ENCODE measurements at places on chromosomes 12 and 14. TPM values are rescaled to one million over a fixed set of nuclear protein-coding genes. Genes with fewer than 3 reads are reported as not detected.

DNA sequence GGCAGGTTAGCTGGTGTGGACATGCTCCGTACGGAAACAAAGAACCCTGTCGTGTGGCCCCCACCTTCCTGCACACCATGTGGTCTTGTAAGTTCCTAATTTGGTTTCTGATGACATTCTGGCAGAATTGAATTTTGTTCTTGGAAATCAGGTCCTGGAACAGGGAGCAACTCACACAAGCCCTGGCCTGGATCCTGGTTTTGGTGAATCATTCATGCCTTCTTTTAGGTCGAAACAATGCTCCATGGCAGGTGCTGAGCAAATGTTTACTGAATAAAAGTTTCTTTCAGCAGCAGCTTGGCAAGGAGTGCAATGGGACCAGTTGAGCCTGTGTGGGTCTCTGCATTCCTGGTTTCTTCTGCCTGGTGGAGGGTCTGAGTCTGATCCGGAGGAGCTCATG, 978.4 kb downstream of the BCL11B start:
- H3K4me1 ChIP-seq = no peaks in the 10 kb centered on the region
- no peaks in the 10 kb centered on the region for H3K36me3 ChIP-seq
- H3K27me3 ChIP-seq = no peaks in the 10 kb centered on the region
- DNase-seq = no peak
- H3K4me3 ChIP-seq = no peak overlapping the region

- H3K27ac ChIP-seq = no peak overlapping the region
- peaks cover 10% of the 10 kb centered on the region for H3K4me1 ChIP-seq
- no peaks in the 10 kb centered on the region for H3K36me3 ChIP-seq
- no peaks in the 10 kb centered on the region for H3K27me3 ChIP-seq
- no peak overlapping the region for H3K4me3 ChIP-seq
- DNase-seq = no peak
Observed at GRCh38 chr14:91270619-91271018, 26.1 kb upstream of the GPR68 start.

- no peaks in the 10 kb centered on the region for H3K36me3 ChIP-seq
- DNase-seq = no peak
- H3K4me1 ChIP-seq = peaks cover 11% of the 10 kb centered on the region
- H3K27me3 ChIP-seq = no peaks in the 10 kb centered on the region
- H3K27ac ChIP-seq = no peak overlapping the region
Observed at GRCh38 chr12:1583421-1584078, 10.8 kb downstream of the FBXL14 start.

GRCh38 chr12:111529424-111530368, 69.4 kb downstream of the ATXN2 start:
- H3K27ac ChIP-seq = no peak overlapping the region
- no peak for DNase-seq
- no peaks in the 10 kb centered on the region for H3K27me3 ChIP-seq
- peaks cover 16% of the 10 kb centered on the region for H3K36me3 ChIP-seq
- no peak overlapping the region for H3K4me3 ChIP-seq

DNA sequence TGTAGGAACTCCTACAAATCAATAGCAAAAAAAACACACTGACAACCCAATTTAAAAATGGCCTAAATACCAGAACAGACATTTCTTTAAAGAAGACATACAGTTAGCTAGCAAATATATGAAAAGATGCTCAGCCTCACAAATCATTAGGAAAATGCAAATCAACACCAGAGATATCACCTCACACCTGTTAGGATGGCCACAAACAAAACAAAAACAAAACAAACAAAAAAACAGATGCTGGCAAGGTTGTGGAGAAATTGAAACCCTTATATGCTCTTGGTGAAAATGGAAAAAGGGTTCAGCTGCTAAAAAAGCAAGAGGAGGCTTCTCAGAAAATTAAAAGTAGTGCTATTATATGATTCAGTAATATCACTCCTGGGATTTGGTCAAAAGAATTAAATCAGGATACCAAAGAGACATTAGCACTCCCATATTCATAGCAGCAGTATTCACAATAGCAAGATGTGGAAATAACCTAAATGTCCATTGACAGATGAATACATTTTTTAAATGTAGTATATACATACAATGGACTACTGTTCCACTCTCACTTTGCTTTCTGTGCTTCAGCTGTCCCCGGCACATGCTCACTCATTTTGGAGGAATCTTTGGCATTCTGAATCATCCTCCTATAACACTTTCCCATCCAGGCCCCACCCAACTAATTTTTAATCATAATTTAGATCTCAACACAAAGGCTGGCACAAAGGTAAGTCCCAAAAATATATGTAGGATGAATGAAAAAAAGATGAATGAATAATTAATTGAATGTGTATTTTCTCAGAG, 99.1 kb downstream of the SYT1 start:
- no peaks in the 10 kb centered on the region for H3K36me3 ChIP-seq
- no peaks in the 10 kb centered on the region for H3K27me3 ChIP-seq
- DNase-seq = no peak
- H3K27ac ChIP-seq = no peak overlapping the region

DNA sequence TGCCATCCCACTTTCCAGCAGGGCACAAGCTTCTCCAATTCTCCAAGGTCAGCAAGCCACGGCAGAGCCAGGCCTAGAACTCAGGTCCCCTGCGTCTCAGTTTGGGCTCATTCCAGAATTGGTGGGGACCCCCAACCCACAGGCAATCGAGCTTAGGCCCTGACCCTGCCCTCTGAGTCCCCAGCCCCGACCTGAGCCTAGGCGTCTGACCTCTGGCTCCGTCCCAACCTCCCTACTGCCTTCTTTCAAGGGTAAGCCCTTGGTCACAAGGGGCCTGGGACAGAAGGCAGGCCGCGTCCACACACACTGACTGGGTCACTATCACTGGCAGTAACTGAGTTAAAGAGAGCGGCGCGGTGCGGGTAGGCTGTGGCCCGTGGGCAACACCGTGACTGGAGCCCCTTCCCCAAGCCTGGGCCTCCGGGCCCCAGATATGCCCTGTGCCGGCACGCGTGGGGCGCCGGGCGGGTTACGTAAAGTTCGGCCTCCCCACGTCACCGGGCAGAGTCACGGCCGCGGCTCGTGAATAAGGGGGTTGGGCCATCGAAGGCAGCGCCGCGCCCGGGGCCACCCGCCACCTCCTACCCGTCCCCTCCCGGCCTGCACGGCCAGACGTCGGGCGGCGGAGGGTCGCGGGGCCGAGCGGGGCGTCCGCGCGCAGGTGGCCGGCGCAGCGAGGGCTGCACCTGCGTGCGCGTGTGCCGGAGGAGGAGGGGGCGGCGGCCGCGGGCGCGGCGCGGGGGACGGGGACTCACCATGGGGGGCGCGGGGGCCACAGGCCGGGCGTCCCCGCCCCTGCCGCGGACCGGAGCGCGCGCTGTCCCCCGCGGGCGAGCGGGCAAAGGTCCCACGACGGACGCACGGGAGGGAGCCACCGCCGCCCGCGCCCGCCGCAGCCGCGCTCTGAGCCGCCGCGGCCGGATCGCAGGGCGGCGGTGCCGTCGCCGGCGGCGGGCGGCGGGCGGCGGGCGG, 516 bp downstream of the ANKRD9 start:
- no peaks in the 10 kb centered on the region for H3K27me3 ChIP-seq
- DNase-seq = no peak
- no peaks in the 10 kb centered on the region for H3K36me3 ChIP-seq
- peak overlapping the region; percentile 88 for H3K27ac ChIP-seq
- peaks cover 16% of the 10 kb centered on the region for H3K4me1 ChIP-seq

GRCh38 chr12:78406828-78407227, 457.7 kb upstream of the SYT1 start:
- H3K27ac ChIP-seq = no peak overlapping the region
- H3K4me1 ChIP-seq = no peaks in the 10 kb centered on the region
- H3K36me3 ChIP-seq = no peaks in the 10 kb centered on the region
- no peak for DNase-seq
- no peaks in the 10 kb centered on the region for H3K27me3 ChIP-seq

GRCh38 chr12:111174251-111174960, 194.5 kb downstream of the PHETA1 start:
- peaks cover 11% of the 10 kb centered on the region for H3K4me1 ChIP-seq
- no peaks in the 10 kb centered on the region for H3K36me3 ChIP-seq
- H3K27ac ChIP-seq = no peak overlapping the region

DNA sequence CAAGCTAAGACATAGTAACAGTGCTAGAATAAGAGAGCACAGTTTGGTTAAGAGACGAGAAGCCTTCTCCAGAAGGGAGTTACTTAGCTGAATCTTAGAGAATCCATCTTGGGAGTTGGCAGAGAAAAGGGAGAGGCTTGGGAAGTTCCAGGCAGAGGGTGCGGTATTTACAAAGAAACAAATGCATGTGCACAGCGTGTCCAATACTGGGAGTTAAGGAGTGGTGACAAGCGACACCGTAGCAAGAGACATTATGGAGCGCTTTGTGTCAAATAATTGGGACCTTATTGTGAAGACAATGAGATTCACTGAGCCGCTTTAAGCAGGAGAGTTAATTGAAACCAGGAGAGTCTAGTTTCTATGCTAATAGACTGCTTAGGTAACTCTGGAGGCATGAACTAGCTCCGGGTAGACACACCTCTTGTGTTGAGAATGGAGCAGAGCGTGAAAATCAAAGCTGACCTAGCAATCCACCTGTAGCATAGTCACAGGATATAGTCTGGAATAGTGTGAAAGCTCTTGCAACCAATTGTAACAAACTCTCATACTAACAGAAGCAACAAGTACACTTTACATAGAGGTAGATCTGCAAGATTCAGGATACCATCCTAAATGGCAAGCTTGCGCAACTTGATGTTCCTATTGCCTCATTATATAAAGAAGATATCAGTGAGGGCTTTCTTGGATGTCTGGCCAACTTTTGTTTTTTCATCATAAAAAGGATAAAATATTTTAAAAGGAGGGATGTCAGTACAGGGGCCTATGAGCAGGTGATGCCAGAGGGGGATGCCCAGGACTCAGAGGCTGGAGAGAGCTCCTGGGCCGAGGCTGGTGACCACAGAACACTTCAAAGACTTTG, 5.3 kb downstream of the ALDH1L2 start:
- H3K4me1 ChIP-seq = peaks cover 15% of the 10 kb centered on the region
- no peak for DNase-seq
- no peak overlapping the region for H3K27ac ChIP-seq
- no peaks in the 10 kb centered on the region for H3K27me3 ChIP-seq
- H3K4me3 ChIP-seq = no peak overlapping the region
- H3K36me3 ChIP-seq = no peaks in the 10 kb centered on the region

- H3K27me3 ChIP-seq = no peaks in the 10 kb centered on the region
- H3K36me3 ChIP-seq = no peaks in the 10 kb centered on the region
- H3K4me3 ChIP-seq = no peak overlapping the region
Observed at GRCh38 chr14:24518851-24519250, 10.8 kb upstream of the CMA1 start.

Gene NOPCHAP1
- total RNA-seq = 13.3 TPM

Gene GRIN2B
- 0.49 TPM for total RNA-seq

Gene SELPLG
- 14.2 TPM for total RNA-seq

Gene FAM186B
- not detected for total RNA-seq

Gene SYNDIG1L
- total RNA-seq = not detected

Gene PTPRR
- 0.98 TPM for total RNA-seq

Data from vagina (tissue), 2 donors.